HFF-Myc (cell line): ENCODE measurements at places on chromosomes 16 and 17.

- DNase-seq: no peak
Measured at GRCh38 chr17:43416998-43417890, 18.5 kb downstream of the ARL4D start.

DNA sequence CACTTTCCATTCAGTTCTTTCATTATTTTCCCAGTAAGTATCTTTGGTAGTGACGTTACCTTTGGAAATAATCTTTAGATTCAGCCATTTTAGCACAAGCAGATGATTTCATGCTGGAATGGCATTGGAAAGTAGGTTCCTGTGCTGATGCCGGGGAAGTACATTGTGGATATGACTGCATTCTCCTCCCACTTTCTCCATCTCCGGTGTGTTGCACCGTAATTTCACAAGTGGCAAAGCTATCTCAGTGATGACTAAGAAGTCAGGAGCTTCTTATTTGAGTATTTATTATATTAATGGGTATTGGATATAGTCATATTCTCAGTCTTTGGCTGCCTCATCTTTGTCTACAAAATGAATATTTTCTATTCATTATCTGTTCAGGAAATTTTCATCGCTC is 69.8 kb downstream of the MRTFB start:
- DNase-seq: no peak

GRCh38 chr17:31745964-31746600 is 113.0 kb downstream of the COPRS start:
- DNase-seq: no peak

GRCh38 chr17:39208136-39208535 is 8.1 kb downstream of the RPL19 start:
- DNase-seq: no peak

DNA sequence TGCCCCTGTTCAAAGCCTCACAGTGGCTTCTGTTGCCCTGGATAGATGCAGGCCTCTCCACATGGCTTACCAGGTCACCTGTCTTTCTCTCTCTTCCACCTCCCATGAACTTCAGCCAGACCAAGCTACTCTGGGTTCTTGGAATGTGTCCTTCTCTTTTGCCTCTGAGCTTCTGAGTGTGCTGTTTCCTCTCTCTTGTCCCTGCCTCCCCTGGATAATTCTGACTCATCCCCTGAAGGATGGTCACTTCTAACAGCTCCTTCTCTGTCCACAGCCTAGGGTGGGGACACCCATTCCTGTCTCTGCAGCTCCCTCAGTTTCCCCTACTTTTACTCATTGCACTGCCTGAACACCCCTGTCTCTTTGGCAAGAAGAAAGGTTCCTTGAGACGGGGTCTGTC is 2.9 kb downstream of the GUCY2D start:
- DNase-seq: no peak

- no peak for DNase-seq
Measured at GRCh38 chr17:73030995-73031394, 61.5 kb downstream of the SLC39A11 start.

DNA sequence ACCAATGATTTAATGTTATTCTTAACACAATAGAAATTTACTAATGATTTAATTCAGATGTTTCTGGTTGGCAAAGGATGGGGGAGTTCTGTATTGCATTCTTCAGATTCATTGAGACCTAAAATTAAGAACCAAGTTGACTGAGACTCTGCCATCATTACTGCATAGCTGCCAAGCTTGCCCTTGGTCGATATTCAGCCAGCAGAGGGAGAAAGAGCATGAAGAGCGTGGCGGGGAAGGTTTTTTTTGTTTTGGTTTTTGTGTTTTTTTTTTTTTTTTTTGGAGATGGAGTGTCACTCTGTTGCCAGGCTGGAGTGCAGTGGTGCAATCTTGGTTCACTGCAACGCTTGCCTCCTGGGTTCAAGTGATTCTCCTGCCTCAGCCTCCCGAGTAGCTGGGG is 659.4 kb upstream of the EEF2KMT start:
- no peak for DNase-seq

DNA sequence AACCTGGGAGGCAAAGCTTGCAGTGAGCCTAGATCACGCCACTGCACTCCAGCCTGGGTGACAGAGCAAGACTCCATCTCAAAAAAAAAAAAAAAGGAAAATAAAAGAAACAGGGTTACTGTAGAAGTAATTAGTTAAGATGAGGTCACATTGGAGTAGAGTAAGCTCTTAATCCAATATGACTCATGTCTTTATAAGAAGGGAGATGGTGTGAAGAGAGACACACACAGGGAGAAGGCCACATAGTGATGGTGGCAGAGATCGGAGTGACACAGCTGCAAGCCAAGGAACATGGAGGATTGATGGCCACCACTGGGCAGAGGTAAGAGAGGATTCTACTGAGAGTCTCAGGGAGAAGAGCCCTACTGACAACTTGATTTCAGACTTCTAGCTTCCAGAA is 15.3 kb upstream of the SLFN5 start:
- DNase-seq: no peak

GRCh38 chr16:79656553-79657115 is 56.1 kb upstream of the MAF start:
- DNase-seq: no peak
